Cardiac atrium fibroblast (primary cell): ENCODE measurements at places on chromosomes 4 and X. TPM values are rescaled to one million over a fixed set of nuclear protein-coding genes. Genes with fewer than 3 reads are reported as not detected.

Gene ART3
- not detected in 2 replicates for total RNA-seq

Gene PHEX
- total RNA-seq: 0.16 and 0.18 TPM in 2 replicates

Gene IL1RAPL2
- 0.36 TPM in 1 of 2 replicates, not detected in the other for total RNA-seq

Gene SOD3
- total RNA-seq: 23.6 and 32.6 TPM in 2 replicates
